Left lung (tissue), 14 donors: ENCODE measurements at places on chromosomes 11 and 22. TPM values are rescaled to one million over a fixed set of nuclear protein-coding genes. Genes with fewer than 3 reads are reported as not detected.
A peak's percentile ranks its signal among the peaks of the same experiment; 100 is the strongest.

DNA sequence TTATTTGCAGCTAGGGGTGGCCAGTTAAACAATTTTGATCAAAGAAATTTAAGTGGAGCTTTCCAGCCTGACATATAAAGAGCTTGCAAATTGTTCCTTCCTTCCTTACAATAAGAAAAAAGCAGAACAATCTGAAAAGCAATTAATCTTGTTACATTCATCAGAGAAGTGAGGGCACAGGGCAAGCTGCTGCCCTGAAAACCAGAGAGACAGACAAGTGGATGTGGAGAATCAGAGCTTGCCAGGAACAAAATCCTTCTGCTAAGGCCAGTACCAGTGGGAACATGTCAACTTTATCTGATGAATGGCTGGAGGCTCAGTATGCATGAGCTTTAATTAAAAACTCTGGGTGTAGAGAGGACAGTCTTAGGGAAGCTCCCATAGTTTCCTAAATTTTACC, 8.8 kb downstream of the CCDC179 start:
- DNase-seq = no peak

GRCh38 chr11:128424851-128425285, 162.5 kb downstream of the ETS1 start:
- peak; percentile 89 for DNase-seq

- DNase-seq = no peak
These were observed 19.6 kb downstream of the NAT10 start for GRCh38 chr11:34124885-34125668.

GRCh38 chr11:57085611-57086010, 96.1 kb upstream of the LRRC55 start:
- DNase-seq = no peak

GRCh38 chr11:114099392-114100178, 40.1 kb downstream of the ZBTB16 start:
- DNase-seq = no peak

DNA sequence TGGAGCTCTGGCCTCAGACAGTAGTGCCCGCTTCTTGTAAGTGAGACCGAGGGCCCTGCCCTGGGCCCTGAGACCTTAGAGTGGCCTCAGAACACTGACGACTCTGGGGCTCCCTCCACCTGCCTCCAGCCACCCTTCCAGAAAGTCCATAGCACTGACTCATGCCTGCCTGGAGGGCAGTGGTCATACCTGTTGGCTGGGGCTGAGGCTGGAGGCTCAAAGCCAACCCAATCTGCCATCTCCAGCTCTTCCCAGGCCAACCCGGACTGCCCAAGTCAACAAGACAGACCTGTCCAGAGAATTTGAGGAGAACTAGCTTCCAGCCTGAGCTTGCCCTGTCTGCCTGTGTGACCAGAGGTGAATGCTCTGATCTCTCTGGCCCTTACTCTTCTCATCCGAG, 66.9 kb upstream of the TTLL12 start:
- DNase-seq = no peak

DNA sequence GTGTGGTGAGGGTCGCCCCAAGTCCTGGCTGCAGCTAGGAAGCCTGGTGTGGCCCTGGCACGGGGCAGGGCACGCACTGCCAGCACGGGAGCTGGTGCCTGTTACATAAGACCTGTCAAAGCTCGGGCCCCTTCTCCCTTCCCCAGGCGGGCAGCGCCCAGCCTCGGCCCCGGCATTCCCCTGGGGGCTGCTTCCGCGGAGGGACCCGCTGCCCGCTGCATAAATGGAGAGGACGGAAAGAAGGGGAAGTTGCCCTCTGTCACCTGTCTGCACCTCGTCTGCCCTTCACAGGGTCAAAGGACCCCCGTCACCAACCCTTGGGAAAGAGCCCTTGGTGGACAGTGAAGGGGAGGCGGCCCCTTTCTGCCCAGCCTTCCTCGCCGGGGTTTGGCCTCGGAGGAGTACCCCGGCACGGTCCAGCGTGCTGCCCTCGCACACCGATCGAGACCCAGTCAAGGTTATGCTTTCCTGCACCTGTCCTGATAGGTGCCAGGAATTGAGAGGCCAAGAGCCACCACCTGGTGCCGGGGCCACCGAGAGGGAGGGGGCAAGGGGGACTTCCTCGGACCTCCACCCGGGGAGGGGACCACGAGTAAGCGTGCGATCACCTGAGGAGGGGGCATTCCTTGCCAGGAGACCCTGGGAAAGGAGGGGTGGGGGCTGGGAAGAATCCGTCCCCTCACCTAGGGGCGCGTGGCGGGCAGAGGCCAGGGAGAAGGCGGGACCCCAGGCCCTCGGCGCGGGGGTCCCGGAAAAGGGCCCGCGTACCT, 16.8 kb upstream of the MFRP start:
- DNase-seq = no peak

DNA sequence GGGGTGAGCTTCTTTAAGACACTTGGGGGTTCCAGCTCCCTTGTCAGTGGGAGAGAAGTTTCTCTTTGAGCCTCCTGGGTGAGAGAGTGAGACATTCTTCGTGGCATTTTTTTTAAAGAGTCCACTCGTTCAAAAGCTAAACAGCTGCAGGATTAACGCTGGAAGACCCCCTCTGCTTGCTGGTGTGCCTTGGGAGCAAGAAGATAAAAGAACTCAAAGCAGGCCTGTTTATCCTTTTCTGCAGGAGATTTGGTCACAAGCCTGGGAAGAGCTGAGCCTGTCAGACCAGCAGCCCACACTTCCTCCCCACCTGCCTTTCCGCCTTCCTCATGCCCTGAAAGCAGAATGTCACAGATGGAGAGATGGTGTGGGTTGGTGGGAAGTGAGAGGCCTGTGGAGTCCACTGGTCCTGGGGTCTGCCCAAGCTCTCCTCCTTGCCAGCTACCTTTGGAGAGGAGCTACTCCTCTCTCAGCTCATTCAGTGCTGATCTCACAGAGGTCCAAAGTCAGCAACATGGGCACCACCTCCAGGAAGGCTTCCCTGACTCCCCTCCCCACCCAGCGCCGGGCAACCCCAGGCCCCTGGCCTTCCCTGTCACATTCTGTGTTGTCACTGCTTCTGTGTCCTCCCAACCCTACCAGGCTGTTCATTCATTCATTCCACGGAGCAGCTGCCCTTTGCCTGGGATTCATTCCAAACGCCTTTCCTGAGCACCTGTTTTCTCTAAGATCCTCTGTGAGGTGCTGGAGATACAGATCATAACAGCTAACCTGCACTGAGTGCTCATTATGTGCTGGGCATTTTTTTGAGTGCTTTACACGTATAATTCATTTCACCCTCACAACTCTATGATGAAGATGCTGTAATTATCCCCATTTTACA, 6.7 kb downstream of the GDPD5 start:
- DNase-seq = no peak

GRCh38 chr11:99069856-99070444, 49.2 kb downstream of the CNTN5 start:
- DNase-seq = peak; percentile 31

GRCh38 chr11:46987183-46987582, 50.6 kb downstream of the CSTPP1 start:
- no peak for DNase-seq

GRCh38 chr11:8206251-8207079, 37.6 kb upstream of the RIC3 start:
- DNase-seq = no peak

GRCh38 chr11:46693597-46694012, 6.8 kb downstream of the ARHGAP1 start:
- DNase-seq = no peak

- DNase-seq = no peak
These were observed 7.1 kb downstream of the RCOR2 start for GRCh38 chr11:63909591-63910506.

GRCh38 chr22:41925783-41926460, 684 bp downstream of the TNFRSF13C start:
- DNase-seq = peak; percentile 59

GRCh38 chr11:44387825-44388224, 77.9 kb upstream of the ALX4 start:
- DNase-seq = no peak

DNA sequence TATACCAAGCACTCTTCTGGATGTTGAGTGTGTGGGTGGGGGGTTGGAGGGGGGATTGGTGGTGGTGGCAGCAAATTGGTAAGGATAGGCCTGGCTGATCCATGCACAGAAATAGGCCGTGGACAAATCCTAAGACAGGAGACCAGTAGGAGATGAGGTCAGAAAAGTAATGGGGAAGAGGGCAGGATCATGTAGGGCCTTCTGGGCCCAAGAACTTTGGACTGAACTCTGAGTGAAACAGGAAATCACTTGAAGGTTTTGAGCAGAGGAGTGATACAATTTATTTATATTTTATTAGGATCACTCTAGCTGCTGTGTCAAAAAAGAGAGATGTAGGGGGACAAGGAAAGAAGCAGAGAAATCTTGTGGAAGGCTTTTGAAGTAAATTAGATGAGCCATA, 28.7 kb downstream of the TSG101 start:
- no peak for DNase-seq

DNA sequence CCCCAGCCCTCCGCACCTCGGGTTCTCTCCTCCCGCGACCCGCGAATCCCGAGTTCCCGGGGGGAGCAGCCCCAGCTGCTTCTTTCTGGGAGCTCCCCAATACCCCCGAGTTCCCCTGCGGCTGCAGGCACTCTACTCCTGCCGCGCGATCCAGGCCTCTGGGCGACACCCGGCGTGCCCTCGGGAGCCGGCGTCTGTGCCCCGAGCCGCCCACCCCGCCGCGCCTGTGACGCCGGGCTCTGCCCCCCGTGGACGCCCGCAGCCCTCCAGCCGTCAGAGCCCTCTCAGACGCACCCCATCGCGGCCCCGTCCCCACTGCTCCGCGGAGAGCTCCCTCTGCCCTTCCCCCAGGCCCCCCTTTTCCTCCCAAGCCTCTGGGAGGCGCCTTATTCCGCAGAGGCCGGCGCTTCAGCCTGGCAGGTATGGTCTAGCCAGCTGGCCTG, 422 bp downstream of the GLB1L2 start:
- no peak for DNase-seq

DNA sequence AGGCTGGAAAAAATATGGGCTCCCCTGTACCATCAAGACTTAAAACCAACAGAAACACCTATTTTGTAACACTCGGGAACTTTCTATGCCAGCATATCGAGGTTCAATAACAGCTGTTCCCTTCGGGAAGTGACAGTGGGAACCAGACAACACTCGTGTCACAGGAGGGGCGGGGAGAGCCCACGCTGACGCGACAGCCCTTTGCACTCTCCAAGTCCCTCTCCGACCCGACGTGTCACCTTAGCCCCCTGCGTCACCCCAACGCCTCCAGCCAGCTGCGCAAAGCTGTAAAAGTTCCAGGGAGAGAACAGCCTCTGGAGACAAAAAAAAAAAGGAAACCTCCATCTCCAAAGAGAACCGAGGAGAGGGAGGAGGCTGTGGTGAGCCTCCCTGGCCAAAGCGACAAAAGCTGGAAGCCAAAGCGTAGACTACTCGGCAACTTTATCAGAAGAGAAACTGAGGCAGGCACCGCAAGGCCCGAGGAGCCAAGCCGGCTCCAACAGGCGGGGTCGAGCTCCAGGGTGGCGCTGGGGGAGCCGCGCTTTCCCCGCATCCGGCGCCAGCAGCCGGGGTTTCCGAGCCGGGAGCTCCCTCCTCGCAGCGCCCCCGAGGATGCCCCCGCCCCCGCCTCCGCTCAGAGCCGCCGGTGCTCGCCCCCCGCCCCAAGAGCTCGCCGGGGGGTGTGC, 751 bp downstream of the ARFGAP3 start:
- peak; percentile 29 for DNase-seq

DNA sequence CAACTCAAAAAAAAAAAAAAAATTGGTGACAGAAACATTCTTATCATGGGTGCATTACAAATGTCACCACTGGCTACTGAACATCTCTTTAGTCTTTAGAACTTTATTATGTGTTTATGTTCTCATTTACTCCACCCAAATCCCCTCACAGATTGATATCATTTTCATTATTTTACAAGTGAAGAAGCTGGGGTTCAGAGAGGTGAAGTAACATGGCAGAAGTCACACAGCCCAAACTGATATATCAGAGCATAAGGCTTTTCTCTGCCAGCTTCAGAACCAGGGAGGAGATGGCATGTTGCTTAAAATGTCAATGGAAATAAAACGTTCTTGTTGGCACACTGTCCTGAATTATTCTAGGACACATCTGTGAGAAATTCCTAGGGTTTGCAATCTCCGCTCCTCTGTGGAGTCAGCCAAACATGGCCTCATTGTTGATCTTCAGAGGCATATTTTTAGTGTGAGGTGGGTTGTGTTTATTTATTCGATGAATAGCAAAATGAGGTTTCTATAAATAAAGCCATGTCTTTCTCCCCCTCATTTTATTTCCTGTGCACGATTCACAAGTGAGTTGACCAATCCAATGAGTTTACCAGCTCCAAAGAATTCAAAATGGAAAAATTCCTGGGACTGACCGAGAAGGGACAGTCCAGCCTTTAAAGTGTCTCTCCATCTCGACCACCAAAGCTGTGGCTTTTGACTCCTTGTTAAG, 72.9 kb upstream of the ANO1 start:
- DNase-seq = no peak

GRCh38 chr11:68996376-68997123, 15.8 kb upstream of the MRGPRD start:
- peak; percentile 50 for DNase-seq

- DNase-seq = no peak
These were observed 78.8 kb downstream of the MYEOV start for GRCh38 chr11:69372589-69373250.

DNA sequence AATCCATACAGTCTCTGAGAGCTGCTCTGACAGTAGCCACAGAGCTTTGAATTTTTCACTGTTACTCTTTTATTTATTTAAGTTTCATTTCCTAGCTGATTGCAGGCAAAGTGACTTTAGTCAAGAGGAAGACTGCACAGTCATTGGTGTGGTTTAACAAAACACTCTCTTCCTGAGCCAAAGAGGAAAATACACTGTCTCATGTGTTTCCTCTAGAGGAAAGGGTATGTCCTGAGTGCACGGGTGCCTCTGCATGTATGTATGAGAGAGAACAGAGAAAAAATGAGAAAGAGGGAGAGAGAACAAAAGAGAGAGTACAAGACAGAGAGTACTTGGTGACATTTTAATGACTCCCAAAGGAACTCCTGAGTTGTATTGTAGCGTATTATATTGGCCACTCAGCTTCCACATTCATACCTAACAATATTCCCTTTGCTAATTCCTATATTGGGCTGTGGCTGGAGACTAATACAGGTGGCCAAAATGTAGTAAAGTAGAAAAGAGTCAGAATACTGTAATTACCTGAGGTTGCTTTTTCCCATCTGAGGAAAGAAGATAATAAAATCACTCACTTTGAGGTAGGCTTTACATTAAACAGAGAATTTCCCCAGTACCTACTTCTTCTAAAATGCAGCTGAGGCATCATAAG, at the start of gene OR4D9:
TSS of gene OR4D9 (plus strand) at position 599 of the 649 bp plus-strand sequence. CDS start 3,374 bp downstream, outside the sequence.
- no peak for DNase-seq

DNA sequence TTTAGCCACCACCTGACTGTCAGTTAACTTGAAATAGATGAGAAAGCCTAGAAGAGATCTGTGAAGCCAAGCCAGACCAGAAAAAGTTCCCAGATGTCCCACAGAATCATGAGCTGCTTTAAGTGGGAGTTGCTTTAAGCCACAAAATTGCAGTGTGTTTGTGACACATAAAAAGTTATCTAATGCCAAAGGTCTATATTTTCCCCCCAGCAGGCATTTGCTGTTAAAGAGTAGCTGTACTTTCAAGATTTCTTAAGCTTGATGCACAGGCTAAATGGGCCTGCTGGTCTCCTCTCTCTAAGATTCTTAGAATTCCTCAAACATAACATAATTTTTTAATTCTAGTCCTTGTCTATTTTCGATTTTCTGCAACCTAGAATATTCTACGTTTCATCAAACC, 825.7 kb downstream of the FAM181B start:
- no peak for DNase-seq

The MRPL48 gene
- polyA plus RNA-seq = 48.5 TPM

The SLC22A6 gene
- not detected for polyA plus RNA-seq

The CDKN1C gene
- 73.7 TPM for polyA plus RNA-seq

The CCDC116 gene
- 0.66 TPM for polyA plus RNA-seq

The DBX1 gene
- not detected for polyA plus RNA-seq

The API5 gene
- polyA plus RNA-seq = 105 TPM

The ASRGL1 gene
- polyA plus RNA-seq = 1.9 TPM

The CAPRIN1 gene
- 256 TPM for polyA plus RNA-seq

The CCDC87 gene
- polyA plus RNA-seq = 0.10 TPM
